ENCODE measurements at places on chromosomes 2 and 18. TPM values are rescaled to one million over a fixed set of nuclear protein-coding genes. Genes with fewer than 3 reads are reported as not detected.

The NT5C1B gene
- polyA plus RNA-seq, result not detected

The DYSF gene
- 41.9 TPM for polyA plus RNA-seq

The KCNF1 gene
- polyA plus RNA-seq, result 18.1 TPM

The CGREF1 gene
- 8.4 TPM for polyA plus RNA-seq

The ZNF397 gene
- polyA plus RNA-seq, result 18.9 TPM

The SKA1 gene
- 12.1 TPM for polyA plus RNA-seq

The AKAIN1 gene
- not detected for polyA plus RNA-seq

The CAPN14 gene
- not detected for polyA plus RNA-seq

The FTCDNL1 gene
- polyA plus RNA-seq, result 0.58 TPM
